ENCODE measurements at places on chromosomes 5 and 9.

GRCh38 chr5:43602461-43603343, at the start of gene NNT:
Gene NNT, plus strand, starts transcription at chr5:43603180. Its CDS starts 6,016 bp downstream, at chr5:43609196.
- peak; percentile 87 for DNase-seq

- no peak for DNase-seq
These were observed 7.0 kb downstream of the TGFBI start for GRCh38 chr5:136035837-136036236.

- no peak for DNase-seq
These were observed 93.4 kb downstream of the MPDZ start for GRCh38 chr9:13186091-13186490.

GRCh38 chr9:101087426-101087825, 58.9 kb downstream of the PLPPR1 start:
- DNase-seq, result no peak

DNA sequence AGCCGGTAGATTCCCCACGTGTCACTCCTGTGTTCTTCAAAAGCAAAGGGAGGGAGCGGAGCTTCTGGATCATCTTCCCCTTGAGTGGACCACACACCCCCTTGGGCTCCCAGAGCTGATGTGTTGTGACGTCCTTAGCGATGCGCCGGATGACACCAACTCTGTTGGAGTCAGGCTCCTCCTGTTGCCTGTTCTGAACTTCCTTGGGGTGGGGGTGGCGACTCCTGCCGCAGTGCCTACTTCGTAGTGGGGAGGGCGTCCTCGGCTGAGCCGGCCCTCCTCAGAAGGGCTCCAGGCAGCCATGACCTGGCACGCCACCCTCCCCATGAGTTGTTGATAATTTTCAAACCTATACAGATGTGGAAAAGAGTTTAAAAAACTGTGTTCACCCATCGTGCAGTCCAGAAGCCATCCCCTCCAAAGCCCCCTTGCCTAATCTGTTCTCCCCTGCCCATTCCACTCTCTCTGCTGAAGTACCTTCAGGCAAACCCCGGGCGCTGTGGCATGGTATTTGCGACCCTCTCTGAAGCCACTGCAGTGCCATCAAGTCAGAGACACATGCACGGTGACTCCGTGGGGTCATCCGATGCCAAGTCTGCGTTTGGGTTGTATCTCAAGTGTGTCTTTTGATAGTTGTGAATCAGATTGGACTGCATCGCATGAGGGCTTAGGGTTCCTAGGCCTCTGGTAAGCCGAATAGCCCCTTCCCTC, 16.7 kb downstream of the EXOC3 start:
- no peak for DNase-seq

DNA sequence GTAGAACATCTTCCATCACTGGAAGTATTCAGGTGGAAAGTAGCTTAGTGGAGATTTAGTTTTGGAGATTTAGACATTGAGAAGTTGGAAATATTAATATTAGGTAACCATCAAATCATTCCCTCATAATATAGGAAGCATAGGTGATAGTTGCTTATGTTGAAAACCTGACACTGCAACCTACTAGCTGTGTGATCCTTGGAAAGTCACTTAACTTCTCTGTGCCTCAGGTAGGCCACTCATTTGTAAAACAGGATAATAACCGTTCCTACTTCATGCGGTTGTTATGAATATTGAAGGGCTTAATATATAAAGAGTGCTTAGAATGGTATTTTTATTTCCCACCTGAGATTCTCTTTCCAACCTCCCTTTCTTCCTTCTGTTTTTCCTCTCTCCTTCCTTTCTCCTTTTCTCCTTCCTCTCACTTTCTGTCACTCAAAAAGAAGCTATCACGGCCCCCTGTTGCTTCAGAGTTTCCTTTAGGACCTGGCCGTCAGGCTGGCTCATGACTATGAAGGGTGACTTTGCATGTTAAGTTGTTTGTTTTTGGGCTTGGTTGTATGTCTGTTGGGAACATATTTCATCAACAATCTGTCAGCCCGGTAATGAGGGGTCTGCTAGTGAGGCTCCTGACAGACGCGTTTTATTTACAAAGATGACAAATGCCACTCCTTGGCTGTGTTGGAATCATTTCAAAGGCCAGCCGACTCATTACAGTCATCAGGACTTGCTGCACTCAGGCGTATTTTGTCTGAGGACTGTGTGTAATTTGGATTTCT, 31.0 kb downstream of the DOCK2 start:
- DNase-seq, result no peak

- DNase-seq, result no peak
These were observed 13.0 kb upstream of the FAM240B start for GRCh38 chr9:38732885-38733284.

DNA sequence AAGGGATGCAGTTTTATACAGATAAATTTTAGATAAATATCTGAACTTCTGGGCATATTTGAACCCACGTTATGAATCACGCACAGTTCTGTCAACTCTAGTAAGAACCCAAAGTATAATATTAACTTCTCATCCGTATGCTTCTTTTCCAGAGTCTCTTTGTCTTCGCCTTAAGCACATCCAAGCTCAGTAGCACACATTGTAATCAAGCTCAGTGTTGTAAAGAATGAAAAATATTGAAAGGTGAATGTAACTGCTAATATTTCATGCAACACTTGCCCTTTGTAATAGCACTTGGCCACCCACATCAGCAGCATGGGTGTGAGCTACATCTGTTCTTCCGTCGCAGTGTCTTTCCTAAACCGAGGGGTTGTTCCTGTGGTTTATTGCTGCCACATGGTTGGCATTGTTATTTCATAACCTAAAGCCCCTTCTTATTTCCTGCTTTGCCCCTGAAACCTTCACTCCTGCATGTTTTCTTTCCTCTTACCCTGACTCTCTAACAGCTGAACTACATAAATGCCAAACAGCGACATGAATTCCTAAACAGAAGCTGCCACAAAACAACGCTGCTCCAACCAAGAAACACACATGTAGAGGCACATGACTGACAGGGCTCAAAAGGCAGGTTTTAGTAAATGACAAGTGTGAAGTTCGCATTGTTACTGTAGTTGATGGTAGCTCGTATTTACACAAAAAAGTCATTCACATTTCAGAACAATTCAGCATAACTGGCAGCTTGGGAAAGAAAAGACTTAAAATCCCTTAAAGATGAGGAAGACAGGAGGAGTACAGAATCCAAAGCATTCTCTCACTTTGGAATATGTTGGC, 190.1 kb upstream of the MEF2C start:
- no peak for DNase-seq

GRCh38 chr5:168413062-168413461, 73.2 kb upstream of the RARS1 start:
- no peak for DNase-seq

DNA sequence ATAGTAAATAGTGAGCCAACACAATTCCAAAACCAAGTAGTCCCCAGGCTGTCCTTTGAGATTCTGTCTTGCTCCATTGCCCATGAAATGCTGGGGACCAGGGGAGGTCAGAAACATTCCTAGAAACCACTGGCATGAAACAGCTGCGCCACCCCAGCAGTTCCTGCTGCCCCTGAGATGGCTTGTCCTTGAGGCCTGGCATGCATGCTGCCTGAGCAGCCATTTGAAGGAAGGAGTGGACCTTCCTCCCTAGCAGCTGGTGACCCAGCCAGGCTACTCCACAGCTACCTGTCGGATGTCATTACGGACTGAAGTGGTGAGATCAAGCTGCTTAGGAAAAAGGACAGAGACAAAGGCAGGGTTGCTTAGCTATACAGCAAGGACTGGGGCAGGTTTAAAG, 260.6 kb downstream of the DENND1A start:
- DNase-seq, result no peak

Data from head of caudate nucleus (tissue), 42 donors.